NCI-H524 treated with DMSO at 0.1 percent for 48 hours (cell line): ENCODE measurements at places on chromosomes 2 and 18.

DNA sequence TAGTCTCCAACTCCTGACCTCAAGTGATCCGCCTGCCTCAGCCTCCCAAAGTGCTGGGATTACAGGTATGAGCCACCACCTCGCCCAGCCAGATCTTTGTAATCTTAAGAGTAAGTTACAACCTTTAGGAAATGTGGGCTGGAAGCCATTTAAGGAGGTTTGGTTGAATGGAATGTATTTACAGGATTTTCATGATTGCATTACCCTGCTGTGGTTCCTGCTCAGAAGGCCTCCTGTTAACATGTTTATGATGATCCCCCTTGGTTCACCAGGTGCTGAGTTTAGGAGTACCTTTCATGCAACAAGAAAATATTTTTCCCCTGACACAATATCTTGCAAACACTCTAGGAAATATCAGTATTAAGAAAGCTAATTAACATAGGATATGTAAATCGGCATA, 187.4 kb upstream of the SH3BP4 start:
- no peak for DNase-seq

GRCh38 chr2:2743164-2743571, 412.1 kb upstream of the MYT1L start:
- DNase-seq, result no peak

DNA sequence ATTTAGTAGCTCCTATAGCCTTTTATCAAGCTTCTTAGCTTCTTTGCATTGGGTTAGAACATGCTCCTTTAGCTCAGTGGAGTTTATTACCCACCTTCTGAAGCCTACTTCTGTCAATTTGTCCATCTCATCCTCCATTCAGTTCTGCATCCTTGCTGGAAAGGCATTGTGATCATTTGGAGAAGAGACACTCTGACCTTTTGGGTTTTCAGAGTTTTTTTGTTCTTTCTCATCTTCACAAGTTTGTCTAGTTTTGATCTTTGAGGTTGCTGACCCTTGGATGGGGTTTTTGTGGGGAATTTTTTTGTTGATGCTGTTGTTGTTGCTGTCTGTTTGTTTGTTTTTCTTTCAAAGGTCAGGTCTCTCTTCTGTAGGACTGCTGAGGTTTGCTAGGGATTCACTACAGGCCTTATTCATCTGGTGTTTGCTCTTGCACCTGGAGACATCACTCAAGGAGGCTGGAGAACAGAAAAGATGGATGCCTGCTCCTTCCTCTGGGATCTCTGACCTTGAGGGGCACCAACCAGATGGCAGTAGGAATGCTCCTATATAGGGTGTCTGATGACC, 13.9 kb upstream of the TANK start:
- DNase-seq, result no peak

- DNase-seq, result no peak
Observed at GRCh38 chr2:17634997-17635396, 94.5 kb downstream of the VSNL1 start.

DNA sequence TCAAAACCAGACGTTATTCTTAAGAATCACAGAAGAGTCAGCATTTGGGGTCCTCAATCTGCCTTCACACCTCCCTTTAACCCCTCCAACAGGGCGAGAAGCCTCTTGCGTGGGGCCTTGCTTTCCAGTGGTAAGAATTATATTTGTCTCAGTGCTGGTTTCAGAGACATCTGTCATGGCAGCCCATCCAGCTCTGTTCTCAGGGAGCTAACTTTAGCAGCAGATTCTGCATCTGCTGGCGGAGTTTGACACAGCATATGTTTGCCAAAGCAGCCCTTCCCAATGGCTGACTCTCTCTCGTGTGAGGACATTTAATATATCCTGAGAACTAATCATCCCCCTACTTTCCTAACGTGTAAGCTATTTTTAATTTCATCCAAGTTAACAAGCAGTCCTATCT, 91.5 kb upstream of the BCL11A start:
- DNase-seq, result no peak

- no peak for DNase-seq
Observed at GRCh38 chr2:120647487-120647886, 88.2 kb upstream of the GLI2 start.
